ENCODE measurements at places on chromosomes 2 and 18.

DNA sequence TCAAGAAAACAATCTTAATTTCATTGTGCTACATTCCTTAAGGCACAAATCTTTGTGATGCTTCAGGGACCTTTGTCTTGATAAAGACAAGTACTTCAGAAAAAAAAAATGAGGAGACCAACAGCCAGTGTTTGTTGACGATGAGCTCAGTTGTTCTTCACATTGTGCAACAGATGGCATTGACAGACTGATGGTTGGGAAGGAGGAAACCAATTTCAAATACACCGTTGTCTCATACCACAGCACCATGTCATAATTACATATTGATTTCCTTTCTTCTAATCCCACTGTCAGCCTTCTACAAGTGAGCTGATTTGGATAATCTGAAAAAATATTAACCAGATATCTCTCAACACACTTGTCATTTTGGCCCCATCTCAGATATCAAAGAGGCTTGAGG, 53.7 kb upstream of the GRB14 start:
- DNase-seq, result no peak

DNA sequence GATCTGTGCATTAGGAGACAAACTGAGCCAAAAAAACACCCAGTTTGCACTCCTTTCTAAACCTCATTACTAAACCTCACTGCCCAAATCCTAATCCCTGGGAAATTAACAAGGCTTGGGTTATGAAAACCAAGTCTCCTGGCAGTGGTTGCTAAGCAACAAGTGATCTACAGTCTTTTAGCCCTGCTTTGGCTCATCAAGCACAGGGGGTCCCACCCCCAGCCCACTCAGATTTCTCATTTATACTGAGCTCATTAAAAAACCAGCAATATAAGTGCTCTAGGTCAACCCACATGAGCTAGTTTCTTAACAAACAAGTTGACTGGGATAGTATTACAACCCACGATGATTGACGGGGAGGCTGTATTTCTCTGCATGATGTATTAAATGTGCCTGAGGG, 18.4 kb downstream of the DNER start:
- no peak for DNase-seq

DNA sequence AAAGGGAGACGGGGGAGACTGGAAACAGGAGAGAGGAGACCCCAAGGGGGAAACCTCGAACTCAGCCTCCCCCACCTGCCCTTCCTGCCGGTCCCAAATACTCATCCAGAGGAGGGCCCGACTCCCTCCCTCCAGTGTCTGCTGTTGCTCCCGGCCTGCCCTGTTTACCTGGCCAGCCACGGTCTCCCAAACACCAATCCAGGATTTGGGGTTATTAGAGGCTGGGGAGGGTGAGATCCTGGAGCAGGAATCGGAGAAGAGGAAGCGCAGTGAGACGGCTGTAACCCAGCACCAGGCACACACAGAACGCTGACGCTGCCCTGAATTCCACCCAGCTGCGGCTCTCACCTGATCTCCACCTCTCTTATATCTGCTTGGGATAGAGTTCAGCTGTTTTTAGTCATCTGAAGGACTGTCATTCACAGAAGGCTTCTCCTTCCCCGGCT, 213.0 kb downstream of the TNS1 start:
- DNase-seq, result no peak

DNA sequence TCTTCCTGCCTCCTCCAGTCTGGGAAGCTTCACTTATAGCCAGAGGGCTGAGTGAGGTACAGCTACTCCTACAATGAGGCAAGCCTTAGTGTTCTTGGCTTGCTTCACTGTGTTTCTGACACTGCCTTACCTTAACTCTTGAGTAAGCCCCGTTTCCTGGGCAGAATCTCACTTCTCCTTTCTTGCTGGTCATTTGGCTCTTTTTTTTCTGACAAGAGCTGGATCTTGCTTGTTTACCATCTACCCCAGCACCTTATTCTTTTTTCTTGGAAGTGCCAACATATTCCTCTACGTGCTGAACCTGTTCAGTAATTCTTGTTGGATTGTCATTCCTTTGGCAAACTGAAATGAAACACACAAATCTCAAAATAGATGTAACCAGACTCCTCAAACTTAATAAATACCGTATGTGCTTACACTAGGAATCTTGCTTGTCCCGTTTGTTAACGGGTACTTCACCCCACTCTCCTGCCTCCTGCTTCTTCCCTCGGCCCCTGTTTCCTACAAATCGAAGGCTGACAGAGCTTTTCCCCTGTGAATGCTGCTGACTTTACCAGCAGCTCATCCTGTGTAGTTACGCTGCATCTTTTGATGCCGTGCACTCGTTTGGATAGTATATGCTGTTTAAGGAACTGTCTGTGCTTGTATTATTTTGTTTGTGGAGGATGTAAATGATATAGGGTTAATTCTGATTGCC, 132.2 kb downstream of the FMNL2 start:
- no peak for DNase-seq

GRCh38 chr2:165927353-165927752, 26.2 kb downstream of the TTC21B start:
- no peak for DNase-seq

All from chondrocyte (in vitro differentiated cells).